ENCODE measurements at places on chromosomes 2 and 18.

- DNase-seq, result no peak
Measured at GRCh38 chr2:147525819-147526489, 318.9 kb upstream of the ACVR2A start.

GRCh38 chr2:126029316-126029715, 626.6 kb upstream of the GYPC start:
- no peak for DNase-seq

GRCh38 chr2:133836691-133837345, 268.6 kb upstream of the NCKAP5 start:
- DNase-seq, result no peak

DNA sequence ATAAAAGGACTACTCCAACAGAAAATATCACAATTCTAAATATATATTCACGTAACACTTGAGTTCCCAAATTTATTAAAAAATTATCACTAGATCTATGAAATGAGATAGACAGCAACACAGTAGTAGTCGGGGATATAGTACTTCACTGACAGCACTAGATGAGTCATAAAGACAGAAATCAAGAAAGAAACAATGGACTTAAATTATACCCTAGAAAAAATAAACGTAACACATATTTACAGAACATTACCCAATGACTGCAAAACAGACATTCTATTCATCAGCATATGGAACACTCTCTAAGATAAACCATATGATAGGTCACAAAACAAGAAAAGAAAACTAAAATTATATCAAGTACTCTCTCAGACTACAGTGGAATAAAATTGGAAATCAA, 429.4 kb downstream of the MBD2 start:
- no peak for DNase-seq

DNA sequence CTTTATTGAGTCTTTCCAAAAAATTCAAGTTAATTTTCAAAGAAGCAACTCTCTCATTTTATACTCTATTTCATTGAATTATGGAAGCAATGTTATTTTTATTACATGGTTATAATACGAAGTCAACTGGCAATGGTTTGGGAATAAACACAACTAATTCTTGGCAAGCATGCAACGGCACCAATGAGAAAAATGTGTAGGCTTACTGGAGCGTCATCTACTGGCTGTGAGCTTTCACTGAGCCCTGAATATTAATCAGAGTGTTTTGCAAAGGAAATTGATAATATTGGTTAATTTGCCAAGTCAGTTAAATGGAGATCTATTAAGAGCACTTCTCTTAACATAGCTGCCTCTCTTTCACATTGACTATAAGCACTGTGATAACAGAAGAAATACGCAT, 163.9 kb downstream of the IKZF2 start:
- DNase-seq, result no peak

- peak; percentile 56 for DNase-seq
Measured at GRCh38 chr2:238231251-238231793, 8.5 kb downstream of the HES6 start.

DNA sequence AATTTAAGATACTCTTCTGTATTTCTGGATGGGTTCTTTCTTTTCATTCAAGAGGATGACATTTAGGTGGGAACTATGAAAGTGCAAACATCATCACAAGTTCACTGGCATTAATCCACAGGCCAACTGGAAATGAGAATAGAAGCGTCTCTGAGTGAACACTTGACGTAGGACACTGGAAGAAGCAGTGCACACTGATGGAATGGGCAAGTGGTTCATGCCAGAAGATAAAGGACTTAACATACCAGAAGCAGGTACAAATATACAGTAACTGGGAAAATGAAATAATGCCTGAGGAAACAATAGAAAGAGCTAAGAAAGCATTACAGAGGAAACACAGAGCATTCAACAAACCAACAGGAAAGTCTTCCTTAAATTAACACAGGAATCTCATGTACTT, 120.9 kb upstream of the CCDC195 start:
- DNase-seq, result no peak

DNA sequence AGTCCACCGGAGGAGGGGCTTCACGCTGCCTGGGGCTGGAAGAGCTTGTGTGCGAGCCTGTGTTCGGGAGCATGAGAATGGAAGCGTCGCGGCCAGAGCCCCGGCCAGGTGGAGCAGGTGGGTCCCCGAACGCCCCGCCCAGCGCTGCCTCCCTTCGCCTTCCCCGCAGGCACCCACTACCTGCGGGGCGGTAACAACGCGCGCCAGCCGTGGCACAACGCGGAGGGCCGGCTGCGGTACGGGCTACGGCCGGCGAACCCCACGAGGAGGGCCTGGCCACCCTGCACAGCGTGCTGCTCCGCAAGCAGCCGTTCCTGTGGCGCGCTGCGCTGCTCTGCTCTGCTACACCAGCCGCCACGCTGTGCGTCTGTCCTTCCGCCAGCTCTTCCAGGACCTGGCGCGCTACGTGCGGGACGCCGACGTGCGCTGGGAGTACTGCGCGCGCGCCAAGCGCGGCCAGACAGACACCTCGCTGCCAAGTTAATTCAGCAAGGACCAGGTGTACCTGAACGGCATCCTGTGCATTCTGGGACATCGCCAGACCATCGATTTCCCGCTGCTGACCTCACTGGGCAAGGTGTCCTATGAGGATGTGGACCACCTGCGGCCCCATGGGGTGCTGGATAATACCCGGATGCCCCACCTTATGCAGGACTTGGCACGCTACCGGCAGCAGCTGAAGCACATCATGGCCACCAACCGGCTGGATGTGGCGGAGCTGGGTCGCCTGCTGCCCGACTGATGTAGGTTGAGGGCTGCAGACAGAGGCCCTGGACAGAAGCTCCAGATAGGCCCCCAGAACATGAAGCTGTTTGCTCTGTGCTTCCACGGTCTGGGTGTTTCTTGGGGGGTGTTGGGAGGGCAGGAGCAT, 200.6 kb downstream of the NAPG start:
- no peak for DNase-seq

DNA sequence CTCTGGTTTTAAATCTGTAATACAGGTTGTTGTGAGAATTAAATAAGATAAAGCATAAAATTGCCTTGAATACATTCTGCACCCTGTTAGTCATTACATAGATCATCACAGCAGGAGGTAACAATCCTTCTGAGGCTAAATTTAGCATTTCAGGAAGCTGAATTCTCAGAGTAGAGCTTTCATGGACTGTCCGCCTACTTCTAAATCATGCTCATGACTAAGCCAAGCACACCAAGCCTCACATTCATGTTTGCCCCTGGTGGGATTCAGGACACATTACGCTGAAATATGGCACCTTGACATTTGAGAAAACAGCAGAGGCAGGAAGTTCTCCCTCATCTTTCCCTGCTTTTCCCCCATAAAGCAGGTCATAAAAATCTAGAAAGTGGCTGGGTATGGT, 16.6 kb upstream of the PIK3C3 start:
- no peak for DNase-seq

GRCh38 chr2:143157418-143157817, 28.2 kb downstream of the ARHGAP15 start:
- DNase-seq, result no peak

DNA sequence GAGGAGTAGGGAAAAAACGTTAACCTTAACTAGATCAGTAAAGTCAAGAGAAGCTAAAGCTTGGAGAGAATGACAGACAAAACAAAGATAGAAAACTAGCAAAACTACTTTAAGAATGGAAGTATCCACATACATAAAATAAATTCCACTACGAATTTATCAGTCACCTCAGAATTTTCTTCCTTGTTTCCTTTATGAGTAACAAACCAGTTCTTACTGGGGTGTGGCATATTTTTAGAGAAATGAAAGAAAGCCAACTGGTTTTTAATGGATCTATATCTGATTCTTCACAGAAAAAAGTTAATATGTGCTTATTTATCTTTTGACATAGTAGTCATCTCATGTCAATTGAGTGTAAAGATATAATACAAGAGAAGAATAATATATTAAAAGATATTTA, 2033.7 kb upstream of the CELF4 start:
- DNase-seq, result no peak

Data from activated CD4-positive, CD25-positive, alpha-beta regulatory T cell (primary cell).